NCI-H1092 treated with DMSO at 0.1 percent for 48 hours (cell line): ENCODE measurements at places on chromosomes 2 and 18.
A peak's percentile ranks its signal among the peaks of the same experiment; 100 is the strongest.

DNA sequence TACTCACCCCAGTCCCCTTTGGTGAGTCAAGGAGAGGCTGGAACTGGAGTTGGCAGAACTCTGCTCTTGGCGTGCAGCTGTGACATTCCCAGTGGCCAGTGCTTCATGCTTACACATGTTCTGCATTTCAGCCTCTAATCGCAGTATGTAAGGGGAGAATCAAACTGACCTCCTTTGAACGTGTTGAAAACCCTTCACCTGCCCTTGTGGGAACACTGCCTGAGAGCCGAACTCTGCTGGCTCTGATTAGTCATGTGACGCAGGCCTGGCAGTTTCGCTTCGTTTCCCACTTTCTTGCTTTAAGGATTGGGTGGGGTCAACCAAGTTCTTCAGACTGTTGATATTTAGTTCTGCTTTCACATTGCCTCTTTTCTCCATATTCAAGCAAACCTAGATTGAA is 173.8 kb upstream of the BCL2L11 start:
- DNase-seq = no peak

- DNase-seq = no peak
Observed at GRCh38 chr2:11811036-11811654, 64.7 kb downstream of the LPIN1 start.

GRCh38 chr2:219967247-219968245 is 340.1 kb downstream of the SLC4A3 start:
- DNase-seq = no peak

DNA sequence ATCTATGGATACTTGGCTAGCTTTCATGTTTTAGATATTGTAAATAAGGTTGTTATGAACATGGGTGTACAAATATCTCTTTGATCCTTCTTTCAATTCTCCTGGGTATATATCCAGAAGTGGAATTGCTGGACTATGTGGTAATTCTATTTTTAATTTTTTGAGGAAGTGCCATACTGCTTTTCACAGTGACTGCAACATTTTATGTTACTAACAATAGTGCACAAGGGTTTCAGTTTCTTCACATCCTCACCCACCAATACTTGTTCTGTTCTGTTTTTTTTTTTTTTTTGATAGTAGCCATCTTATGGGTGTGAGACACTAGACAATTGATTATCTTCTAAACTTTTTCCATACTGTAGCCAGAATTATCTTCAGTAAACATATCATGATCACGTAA is 17.3 kb upstream of the NEUROD1 start:
- DNase-seq = no peak

GRCh38 chr18:63192126-63192884 is 127.3 kb downstream of the BCL2 start:
- DNase-seq = no peak

DNA sequence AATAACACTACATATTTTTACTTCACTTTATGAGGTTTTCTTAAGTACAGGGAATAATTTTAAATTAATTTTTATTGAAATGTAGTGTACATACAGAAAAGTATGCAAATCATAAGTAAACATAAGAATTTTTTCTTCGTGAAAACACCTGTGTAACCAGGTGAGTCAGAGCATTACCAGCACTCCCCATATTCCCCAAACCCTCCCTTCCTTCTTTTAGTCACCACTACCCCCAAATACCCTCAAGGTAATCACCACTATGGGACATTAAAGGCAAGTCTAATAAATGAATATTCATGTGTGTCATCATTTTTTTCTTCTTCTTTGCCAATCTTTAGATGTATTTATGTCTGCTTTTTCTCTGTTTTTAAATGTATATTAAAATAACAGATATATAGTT is 139.9 kb upstream of the LTBP1 start:
- DNase-seq = no peak

GRCh38 chr18:13381944-13382365 is 163.4 kb downstream of the LDLRAD4 start:
- peak; percentile 5 for DNase-seq

GRCh38 chr2:216555274-216555673 is 56.6 kb downstream of the RPL37A start:
- peak; percentile 68 for DNase-seq

DNA sequence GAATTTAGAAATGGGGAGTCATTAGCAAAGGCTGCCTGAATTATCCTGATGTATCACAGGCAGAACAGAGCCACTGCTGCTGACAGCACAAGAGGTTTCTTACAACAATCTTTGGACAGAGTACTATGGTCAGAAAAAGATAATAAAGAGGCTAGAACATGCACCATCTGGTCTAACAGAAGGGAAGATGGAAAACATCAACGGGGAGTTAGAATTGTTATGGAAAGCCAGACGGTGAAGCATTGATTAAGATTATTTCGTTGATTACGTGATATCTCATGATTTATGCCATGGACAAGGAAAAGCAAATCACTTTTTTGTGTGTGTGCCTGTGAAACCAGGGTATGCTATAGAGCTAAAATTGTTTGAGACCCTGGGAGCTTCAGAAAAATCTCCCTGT is 409.4 kb upstream of the ETAA1 start:
- DNase-seq = no peak

- no peak for DNase-seq
Observed at GRCh38 chr2:160214461-160215445, 14.7 kb upstream of the ITGB6 start.
